Activated CD4-positive, alpha-beta memory T cell treated with anti-CD3 and anti-CD28 coated beads, Interleukin-2, amount 10 ng/mL, durations not matched to agents 7 days and 5 days (primary cell): ENCODE measurements at places on chromosomes 11 and 22. TPM values are rescaled to one million over a fixed set of nuclear protein-coding genes. Genes with fewer than 3 reads are reported as not detected.

TUBA8 gene
- 0.88 TPM for total RNA-seq

B3GAT1 gene
- 10.5 TPM for total RNA-seq

SCUBE1 gene
- total RNA-seq = 0.15 TPM

RAG2 gene
- not detected for total RNA-seq

FIBIN gene
- not detected for total RNA-seq

SLC1A2 gene
- total RNA-seq = not detected

NXPE1 gene
- total RNA-seq = not detected

MS4A4A gene
- total RNA-seq = not detected

CD6 gene
- 299 TPM for total RNA-seq

KBTBD3 gene
- total RNA-seq = 11.6 TPM

C22orf31 gene
- not detected for total RNA-seq

ATL3 gene
- 33.2 TPM for total RNA-seq

PNPLA5 gene
- not detected for total RNA-seq
